ENCODE measurements at places on chromosomes 2 and 18.
A peak's percentile ranks its signal among the peaks of the same experiment; 100 is the strongest.

DNA sequence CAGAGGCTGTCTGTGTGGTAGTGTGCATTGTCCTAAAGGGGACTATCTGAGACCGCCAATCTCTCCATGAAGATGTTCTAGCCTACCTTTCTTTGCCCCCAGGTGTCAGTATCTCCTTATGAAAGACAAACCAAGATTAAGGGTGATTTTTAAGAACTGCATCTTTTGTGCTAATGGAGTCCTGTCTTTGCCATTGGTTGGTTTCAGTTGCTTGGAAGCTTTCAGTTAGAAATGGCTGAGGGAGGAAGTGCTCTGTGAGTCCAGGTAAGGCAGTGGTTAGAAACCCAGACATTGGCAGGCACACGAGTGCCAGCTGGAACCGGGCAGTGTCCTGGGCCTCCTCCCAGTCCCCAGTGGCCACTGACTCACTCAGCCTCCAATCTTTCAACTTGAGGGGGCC lies 111.3 kb downstream of the DOCK10 start:
- DNase-seq = no peak

DNA sequence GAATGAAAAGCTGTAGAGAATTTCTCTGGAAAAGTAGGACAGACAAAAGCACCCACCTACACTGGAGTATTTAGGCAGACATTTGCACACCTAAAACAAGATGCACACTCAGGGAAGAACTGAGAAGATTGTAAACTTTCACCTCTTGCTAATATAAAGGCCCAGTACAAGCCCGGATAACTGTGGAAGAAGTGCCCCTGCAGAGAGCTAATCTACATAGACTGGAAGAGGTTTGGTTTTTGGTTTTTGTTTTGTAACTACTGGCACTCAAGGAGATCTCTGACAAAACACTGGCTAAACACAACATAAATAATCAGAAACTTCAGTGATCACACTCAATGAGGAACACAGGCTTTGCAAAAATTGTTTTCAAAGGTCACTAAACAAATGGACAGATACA lies 782.2 kb upstream of the SLC8A1 start:
- DNase-seq = no peak

GRCh38 chr2:8849327-8849726 lies 11.9 kb upstream of the KIDINS220 start:
- no peak for DNase-seq

- DNase-seq = no peak
Observed at GRCh38 chr2:147177071-147177857, 667.6 kb upstream of the ACVR2A start.

- DNase-seq = no peak
Observed at GRCh38 chr2:38037325-38037724, 38.6 kb downstream of the CYP1B1 start.

DNA sequence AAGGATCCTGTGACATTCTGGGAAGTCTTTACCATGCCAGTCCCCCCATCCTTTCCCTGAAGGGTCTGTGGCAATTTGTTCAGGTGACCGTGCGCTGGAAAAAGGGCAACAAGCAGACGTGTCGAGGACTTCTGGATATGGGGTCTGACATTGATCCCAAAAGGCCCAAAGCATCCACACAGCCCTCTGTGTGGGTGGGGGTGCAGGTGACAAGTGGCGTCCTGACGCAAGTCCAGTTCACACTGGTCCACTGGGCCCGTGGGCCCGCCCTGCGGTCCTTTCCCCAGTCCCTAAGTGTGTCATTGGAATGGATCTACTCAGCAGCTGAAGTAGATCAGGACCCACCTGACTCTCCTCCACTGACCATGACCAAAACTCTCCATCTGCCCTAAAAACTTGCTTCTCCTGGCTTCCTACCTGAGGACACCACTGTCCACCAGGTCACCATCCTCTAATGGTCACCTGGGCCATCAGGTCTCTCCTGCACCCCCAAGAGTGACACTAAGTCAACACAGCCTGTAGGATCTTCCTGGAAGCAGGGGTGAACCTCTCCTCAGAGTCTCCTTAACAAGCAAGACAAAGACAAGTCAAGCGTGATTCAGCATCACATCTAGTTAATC lies 85.6 kb upstream of the SLC66A3 start:
- DNase-seq = no peak

- DNase-seq = no peak
Observed at GRCh38 chr2:54638103-54638502, 85.4 kb upstream of the EML6 start.

- DNase-seq = no peak
Observed at GRCh38 chr2:161676902-161677496, 52.8 kb downstream of the SLC4A10 start.

- DNase-seq = no peak
Observed at GRCh38 chr18:887716-888115, 17.0 kb upstream of the ADCYAP1 start.

GRCh38 chr2:234025466-234025865 lies 25.0 kb upstream of the SPP2 start:
- no peak for DNase-seq

GRCh38 chr2:172241222-172241621 lies 138.5 kb upstream of the DLX2 start:
- DNase-seq = no peak

GRCh38 chr18:67301592-67301991 lies 214.9 kb downstream of the DSEL start:
- DNase-seq = no peak

GRCh38 chr2:176126929-176127773 lies 2.4 kb upstream of the HOXD8 start:
- peak; percentile 8 for DNase-seq

DNA sequence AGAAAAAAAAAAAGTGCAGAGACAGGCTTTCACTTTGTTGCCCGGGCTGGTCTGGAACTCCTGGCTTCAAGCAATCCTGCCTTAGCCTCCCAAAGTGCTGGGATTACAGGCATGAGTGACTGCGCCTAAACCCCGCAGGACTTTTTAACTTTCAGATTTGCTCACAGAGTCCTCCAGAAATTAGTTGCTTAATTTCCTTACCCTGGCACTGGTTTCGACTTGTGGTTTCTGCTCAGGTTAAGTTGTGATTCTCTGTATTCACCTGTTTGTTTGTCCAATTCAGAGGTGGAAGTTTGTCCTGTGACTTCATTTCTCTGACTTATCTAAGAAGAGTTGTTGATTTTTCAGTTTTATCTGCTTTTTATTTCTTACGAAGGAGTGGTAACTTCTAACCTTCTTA lies 238.1 kb downstream of the TMEM182 start:
- no peak for DNase-seq

DNA sequence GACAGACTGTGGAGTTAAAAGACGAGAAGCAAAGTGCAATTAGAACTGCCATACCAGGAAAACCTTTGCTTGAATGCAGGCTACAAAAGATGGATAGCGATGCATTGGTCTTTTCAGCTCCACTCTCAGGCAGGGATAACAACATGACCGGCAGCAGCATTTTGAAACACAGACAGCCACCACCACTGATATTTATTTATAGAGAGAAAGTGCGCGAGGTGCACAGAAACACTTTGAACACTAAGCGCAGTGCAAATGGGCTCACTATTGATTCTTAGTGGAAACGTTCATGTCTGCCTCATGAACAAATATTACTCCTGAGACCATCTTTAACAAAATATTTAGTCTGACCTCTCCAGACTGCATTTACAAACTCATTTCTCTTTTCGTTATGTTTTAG lies 32.9 kb downstream of the CAVIN2 start:
- no peak for DNase-seq

GRCh38 chr18:12014521-12015415 lies 33.5 kb downstream of the IMPA2 start:
- no peak for DNase-seq

DNA sequence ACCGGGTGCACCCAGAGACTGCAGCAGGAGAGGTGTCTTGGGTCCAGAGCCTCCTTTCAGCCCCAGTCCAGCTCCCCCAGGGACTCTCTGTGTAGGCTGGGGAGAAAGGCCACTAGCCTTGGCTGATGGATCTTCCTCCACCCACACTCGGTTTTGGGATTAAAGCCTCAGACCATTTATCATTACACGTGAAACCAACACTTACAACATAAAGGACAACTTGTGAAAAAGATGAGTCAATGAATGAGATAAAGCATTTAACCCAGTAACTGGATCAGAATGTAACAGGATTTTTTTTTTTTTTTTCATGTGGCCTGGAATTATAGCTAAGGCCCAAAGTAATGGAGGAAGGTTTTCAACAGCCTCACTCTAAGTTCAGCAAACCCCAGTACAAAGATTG lies 32.1 kb downstream of the NAT8 start:
- no peak for DNase-seq

GRCh38 chr2:726169-726568 lies 49.0 kb upstream of the TMEM18 start:
- no peak for DNase-seq

DNA sequence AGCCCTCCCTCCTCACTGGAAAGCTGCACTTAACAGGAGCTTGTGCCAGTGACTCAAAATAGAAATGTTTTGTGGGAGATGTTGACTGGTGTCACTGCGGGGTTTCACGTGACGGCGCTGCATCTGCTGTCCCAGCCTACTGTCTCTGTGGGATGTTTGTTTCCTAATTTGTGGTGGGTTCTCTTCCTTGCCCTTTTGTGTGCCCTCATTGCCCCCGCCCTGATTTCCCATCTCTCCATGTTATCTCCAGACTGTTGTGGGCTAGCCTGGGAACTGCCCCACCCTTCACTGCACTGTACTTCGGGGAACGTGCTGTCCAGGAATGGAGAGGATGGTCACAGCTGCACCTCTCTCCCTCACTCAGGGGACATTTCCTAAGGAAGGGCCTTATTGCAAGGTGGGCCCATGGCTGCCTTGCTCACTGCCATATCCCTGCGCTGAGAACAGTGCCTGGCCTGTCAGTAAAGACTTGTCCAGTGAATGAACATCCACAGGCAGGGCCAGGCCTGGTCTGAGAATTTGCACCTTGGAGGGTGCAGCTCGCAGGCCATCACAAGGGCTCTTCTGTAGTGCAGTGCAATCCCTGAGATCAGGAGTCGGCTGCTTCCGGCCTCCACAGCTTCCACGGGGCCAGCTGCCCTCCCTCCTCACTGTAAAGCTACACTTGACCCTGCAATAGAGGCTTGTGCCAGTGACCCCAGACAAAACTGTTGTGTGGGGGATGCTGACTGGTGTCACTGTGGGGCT lies 18.1 kb downstream of the ZAP70 start:
- DNase-seq = no peak

GRCh38 chr2:3149441-3150217 lies 228.0 kb downstream of the EIPR1 start:
- DNase-seq = no peak

- DNase-seq = no peak
Observed at GRCh38 chr18:63774511-63774910, 707 bp upstream of the SERPINB7 start.

GRCh38 chr2:24179683-24180082 lies 4.8 kb downstream of the FAM228A start:
- no peak for DNase-seq

GRCh38 chr2:121860033-121860757 lies 104.7 kb downstream of the TSN start:
- peak; percentile 67 for DNase-seq

- DNase-seq = no peak
Observed at GRCh38 chr2:23745726-23746105, 181.2 kb downstream of the ATAD2B start.

- DNase-seq = peak; percentile 46
Observed at GRCh38 chr18:36628435-36629137, 200.2 kb downstream of the TPGS2 start.

DNA sequence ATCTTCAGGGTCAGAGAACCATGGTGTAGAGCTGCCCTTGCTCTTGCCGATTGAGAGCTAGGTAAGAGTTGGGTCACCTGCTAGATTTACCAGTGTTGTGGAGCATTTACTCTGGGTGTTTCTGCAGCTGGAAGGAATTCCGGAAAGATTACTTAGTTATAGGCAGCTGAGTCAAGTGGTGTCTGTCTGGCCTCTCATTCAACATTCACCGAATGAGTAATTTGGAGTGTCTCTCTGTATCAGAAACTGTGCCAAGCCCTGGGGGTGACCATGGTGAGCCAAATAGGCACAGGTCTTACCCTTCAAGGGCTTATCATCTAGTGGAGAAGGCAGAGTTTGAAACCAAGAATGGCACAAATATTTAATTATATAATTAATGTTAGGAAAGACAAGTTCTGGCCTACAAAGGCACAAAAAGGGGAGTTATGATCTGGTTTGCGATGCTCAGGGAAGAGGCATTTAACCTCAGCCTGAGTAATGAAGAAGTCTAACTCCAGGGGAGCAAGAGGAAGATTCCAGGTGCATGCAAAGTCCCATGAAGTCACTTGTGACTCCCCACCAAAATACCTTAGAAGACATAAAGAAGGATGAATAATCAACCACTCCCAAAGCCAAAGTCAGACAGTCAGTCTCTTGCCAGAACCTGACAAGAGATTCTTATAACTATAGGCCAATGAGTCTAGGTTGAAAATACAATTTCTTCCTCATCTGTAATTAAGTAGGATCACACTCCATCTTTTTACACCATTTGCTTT lies 12.5 kb downstream of the SETBP1 start:
- no peak for DNase-seq

GRCh38 chr18:10564975-10565773 lies 39.3 kb downstream of the NAPG start:
- no peak for DNase-seq

GRCh38 chr2:31983762-31984467 lies 26.9 kb downstream of the MEMO1 start:
- DNase-seq = no peak

GRCh38 chr2:190578158-190579057 lies 43.9 kb upstream of the NEMP2 start:
- no peak for DNase-seq

DNA sequence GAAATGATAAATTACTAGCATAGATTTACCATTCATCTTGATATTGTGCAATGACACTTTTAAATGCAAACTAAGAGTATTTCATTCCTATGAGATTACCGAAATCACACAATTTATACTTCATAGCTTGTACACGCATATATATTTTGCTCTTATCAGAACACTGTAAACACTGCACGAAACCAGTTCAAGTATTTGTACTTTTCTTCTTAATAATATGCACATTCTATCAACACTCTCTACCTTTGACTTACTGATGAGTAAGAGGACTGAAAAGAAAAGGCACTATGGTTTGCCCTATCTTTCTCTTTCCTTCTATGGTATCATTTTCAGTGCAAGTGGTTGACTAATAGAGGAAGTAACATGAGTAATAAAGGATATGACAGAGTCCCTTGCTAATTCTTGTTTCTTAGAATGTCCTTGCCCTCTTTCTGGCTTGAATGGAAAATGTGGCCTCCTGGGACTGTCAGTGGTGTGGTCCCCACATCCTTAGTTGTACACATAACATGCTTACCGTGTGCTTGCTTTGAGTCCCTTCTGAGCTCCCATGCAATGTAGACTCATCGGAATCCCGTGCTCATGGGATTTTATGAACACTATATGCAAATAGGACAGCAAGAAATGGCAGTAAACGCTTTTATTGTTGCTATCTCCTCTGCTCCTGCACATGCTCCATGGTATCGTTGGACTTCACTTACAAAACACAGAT lies 363.5 kb upstream of the TNP1 start:
- peak; percentile 91 for DNase-seq

- no peak for DNase-seq
Observed at GRCh38 chr2:121043827-121044222, 241.2 kb downstream of the TFCP2L1 start.
